ENCODE measurements at places on chromosomes 2 and 18. TPM values are rescaled to one million over a fixed set of nuclear protein-coding genes. Genes with fewer than 3 reads are reported as not detected.

- ATAC-seq, result no peak
Observed at GRCh38 chr2:160372585-160372984, 121.0 kb downstream of the RBMS1 start.

GRCh38 chr2:154901063-154901462 lies 202.6 kb downstream of the KCNJ3 start:
- ATAC-seq, result no peak

DNA sequence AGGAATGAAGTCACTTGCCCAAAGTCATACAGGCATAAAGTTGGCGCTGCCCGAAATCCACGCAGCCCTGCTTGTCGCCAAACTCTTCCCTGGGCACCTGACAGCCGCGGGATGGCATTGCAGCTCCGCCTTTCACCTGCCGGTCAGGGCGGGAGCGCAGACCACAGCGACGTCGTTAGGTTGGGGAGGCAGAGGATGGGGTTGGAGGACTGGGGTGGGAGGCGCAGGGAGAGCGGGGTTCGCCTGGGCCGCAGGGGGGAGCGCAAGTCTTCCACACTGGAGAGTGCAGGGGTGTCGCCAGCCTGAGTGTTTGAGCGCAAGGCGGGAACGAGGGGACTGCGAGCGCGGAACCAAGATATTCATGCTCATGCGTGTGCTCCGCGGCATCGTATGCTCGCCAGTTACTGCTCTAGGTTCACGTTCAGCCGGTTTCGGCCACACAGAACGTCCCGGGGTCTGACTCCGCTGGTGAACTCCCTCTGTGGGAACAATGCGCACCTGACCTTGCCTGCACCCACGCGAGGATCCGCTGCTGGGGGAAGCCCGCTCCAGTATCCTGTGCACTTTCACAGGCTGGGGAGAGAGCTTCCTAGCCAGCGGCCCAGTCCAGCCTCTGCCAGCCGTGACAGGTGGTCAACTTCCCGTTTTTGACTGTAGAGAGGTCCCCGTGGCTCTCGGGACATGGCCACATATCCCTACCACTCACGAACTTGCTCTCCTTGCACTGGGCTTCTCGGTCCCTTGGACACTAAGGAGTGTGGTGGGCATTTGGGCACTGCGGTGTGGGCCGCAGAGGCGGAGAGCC lies 767 bp upstream of the NPPC start:
- ATAC-seq, result peak; percentile 46

DNA sequence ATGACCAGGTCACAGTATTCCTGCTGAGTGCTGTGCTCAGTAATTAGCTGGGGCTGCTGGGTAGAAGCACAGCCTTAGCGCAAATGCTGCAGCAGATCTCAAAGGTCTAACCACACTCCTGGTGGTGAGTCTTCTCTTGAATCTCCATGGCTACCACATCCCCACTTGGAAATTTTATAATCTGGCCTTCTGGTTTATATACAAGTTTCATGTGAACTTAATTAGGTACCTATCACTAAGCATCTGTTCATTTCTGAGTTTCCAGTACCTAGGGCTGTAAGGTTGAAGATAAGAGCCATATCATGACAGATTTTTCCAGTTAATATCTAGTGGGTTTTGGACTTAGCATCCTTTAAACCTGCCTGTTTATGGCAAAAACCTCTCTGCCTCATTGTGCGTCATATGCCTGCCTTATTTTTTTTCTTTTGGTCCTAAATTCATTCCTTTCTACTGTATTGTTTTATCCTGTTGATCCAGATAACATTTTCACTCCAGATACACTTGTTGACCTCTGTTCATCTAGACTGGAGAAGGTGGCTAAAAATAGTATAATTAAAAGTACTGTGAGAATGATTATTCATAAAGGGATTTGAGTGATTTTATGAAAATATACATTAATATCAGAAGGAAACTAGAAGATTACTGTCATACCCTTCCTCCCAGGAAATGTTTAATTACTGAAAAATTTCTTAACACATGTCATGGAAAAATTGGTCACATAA lies 168.4 kb upstream of the THUMPD2 start:
- ATAC-seq, result no peak

GRCh38 chr2:72003796-72004195 lies 143.9 kb downstream of the CYP26B1 start:
- ATAC-seq, result no peak

DNA sequence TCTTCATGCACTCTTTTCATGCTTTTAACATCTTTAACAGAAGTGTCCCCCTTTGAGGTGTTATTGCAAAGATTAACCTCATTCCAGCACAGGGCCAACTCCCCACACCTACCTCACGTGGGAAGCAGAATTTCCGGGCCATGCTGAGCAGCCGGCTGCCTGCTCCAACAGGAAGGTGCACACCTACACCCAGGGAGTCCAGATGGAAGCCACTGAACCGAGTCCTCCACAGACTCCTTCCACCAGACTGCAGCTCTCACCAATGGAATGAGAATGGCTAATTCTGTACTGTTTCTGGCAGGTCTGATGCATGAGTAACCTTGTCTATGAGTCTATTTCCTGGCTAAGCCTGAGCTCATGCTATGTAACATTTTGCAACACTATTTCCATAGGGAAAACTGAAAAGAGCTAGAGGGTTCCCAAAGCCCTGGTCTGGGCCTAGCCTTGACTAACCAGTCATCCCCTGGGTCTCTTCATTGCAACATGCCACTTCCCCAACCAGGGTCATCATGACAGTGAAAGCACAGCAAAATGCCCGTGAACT lies 11.0 kb downstream of the ERFE start:
- ATAC-seq, result peak; percentile 67

DNA sequence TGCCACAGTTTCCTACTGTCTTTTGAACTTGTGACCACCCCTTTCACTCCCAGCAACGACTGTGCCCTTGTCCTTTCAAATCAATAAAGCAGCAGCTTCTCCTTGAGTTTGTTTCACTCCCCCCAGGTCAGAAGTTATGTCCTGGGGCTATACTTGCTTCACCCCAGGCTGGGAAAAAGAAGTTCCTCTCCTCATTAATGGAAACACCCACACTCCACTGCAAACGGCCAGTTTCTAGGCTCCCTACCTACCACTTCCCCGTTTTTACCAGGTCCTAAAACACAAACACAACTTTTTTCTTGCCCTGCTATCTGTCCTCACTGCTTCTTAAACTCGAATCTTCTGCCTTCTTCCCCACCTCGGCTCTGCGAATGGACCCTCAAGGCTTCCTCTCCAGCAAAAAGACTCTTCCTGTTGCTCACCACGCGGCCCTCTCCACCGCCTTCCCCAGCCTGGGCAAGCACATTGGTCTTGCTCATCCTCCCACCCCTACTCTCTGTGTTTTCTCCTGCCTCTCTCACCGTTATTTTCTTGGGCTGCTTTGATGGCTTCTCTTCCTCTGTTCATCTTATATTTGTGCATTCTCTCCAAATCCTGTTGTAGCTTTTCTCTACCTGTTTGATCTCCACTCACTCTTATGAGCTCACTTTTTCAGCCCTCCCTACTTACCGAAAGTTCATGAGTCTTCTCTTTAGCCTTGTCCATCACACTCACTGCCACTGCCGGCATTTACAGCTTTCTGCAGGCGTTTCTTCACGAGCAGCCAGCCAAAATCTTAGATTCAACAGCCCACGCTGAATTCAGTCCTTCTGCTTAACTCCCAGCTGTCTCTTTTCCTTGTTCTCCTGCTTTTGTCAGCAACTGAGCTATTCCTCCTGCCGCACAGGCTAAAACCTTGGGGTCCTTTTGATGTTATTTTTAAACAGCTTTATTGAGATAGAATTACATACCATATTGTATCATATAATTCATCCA lies 7.0 kb upstream of the SP5 start:
- ATAC-seq, result no peak

DNA sequence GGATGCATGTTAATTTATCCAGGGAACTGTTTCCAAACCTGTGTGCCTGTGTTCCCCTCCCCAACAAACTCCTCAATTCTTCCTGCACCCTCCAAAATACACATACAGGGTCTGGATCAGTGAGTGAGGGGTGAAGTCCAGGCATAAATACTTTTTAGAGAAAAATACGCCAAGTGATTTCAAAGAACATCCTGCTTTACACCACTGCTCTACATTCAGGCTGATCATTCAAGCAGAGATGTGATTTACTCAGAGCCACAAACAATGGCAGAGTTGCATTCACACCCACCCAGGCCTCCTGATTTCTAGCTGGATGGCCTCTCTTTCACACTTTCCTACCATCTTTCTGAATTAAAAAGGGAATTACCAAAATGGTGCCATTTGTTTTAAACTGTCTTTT lies 289.5 kb upstream of the SLC14A2 start:
- ATAC-seq, result no peak

- ATAC-seq, result no peak
Observed at GRCh38 chr2:96683972-96684820, 41.6 kb downstream of the FER1L5 start.

- peak; percentile 98 for ATAC-seq
Observed at GRCh38 chr2:176455816-176456291, 186.6 kb downstream of the MTX2 start.

GRCh38 chr18:27412556-27412955 lies 227.4 kb upstream of the CHST9 start:
- no peak for ATAC-seq

DNA sequence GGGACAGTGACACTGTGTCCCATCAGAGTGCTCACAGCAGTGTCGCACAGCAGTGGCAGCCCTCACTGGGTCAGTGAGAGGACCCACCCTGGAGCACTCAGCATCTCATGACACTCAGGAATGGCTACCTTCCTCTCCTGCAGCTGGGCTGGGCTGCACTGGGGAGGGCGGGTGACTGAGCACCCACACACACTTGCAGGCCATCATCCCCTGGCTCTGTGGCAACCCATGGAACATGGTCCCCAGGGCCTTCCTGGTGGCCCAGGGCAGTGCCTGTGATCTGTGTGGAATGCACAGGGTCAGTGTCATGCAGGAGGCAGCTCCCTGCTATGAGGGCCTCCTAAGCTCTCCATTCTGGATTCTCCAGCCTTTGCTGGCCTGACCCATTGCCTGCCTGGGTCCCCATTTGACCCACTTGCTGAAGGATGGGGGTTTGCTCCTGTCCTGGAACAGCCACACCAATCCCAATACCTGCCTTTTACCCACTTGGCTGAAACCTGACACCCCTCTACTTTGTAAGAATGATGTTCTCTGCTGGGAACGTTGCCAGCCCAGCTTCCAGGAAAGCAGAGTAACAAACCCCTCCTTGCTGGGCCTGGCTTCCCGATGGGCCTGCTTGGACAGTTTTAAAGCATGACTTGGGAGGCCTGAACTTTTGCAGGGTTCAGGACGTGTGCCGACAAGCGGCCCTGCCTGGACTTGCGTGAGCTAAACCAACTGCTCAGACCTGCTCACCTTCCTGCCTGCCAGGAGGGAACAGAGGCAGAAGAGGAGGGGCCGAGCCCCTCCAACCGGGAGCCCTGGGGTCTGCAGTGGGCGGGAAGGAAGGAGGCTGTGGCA lies 13.7 kb downstream of the HS6ST1 start:
- peak; percentile 19 for ATAC-seq

DNA sequence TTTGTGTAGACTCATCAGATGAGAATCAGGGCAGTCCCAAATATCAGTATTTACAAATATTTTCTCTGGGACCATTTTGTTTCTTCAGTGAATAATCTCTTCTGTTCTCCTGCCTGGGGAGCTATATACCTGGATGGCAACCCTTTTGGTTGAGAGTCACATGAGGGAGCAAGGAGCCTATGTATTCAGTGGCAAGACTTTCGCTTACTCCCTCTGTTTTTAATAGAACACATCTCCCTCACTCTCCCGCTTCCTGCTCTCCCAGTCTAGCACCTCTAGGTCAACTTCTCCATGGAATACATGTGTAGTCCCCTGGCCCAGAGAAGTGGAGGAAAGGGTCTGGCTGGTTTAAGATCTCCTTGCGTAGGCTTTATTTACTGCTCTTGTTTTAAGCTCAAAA lies 600.3 kb downstream of the CCDC85A start:
- no peak for ATAC-seq

- ATAC-seq, result peak; percentile 90
Observed at GRCh38 chr2:66845307-66845706, 410.4 kb downstream of the MEIS1 start.

DNA sequence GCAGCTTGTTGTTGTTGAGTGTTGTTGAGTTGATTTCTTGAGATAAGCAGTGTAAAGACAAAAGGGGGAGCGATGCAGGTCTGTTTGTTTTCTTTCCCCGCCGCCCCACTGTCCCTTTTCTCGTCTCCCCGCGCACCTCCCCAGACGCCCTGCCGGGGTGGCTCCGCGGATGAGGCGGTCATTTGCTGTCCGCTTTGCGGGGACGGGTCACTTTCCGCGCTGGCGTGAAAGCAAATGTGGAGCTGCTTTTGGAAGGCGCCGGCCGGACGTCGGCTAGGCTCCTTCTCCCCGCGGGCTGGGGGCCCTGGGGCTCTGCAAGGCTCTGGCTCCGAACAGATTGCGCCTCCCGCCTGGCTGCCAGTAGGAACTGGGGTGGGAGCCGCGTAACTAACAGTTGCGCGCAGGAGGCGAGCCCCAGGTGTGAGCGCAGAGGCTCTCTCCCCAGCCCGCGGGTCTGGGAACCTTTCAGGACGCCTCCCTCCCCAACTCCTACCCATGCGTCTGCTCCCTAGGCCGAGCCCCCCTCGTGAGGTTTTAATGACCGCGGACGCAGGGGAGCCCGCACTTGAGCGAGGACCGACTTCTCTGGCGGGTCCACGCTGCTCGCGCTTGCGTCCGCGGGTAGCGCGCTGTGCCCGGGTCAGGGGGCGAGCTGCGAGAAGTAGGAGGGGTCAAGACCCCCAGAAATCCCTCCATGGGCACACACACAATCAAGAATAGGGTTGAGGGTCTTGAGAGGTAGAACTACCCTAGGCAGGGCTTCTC lies 146.6 kb downstream of the MEIS1 start:
- ATAC-seq, result no peak

TOGARAM2 gene
- 0.27 TPM for total RNA-seq

CFC1 gene
- not detected for total RNA-seq

ERBB4 gene
- total RNA-seq, result 13.2 TPM

STPG4 gene
- total RNA-seq, result not detected

HOXD4 gene
- 24.5 TPM for total RNA-seq

TRABD2A gene
- total RNA-seq, result 5.0 TPM

DNAJB2 gene
- 40.2 TPM for total RNA-seq

TUBB8B gene
- not detected for total RNA-seq

CDH20 gene
- total RNA-seq, result 8.8 TPM

IL37 gene
- total RNA-seq, result not detected

CFAP65 gene
- total RNA-seq, result 0.67 TPM

STARD6 gene
- 0.43 TPM for total RNA-seq
